ENCODE measurements at places on chromosomes 3 and 15.

DNA sequence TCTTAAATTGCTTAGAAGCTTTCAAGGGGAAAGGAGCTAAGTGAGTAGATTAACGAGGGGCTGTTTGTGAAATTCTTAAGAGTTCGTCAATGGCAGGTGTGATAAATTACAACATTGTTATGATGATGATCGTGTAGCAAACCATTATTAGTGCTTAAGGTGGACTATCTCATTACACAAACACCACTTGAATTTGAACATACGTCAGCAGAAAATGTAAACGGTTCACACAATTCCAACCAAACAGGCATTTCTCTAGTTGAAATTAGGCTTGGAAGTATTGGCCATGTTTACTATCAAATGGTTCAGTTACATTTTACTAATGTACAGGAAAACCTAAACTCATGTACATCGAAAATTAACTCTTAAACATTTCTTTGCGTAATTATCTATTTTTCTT, 102.8 kb downstream of the PYDC2 start:
- no peak for DNase-seq

- no peak for DNase-seq
Observed at GRCh38 chr15:90838139-90838538, 30.2 kb upstream of the FURIN start.

- no peak for DNase-seq
Observed at GRCh38 chr15:75097939-75098338, 74.5 kb downstream of the PPCDC start.

DNA sequence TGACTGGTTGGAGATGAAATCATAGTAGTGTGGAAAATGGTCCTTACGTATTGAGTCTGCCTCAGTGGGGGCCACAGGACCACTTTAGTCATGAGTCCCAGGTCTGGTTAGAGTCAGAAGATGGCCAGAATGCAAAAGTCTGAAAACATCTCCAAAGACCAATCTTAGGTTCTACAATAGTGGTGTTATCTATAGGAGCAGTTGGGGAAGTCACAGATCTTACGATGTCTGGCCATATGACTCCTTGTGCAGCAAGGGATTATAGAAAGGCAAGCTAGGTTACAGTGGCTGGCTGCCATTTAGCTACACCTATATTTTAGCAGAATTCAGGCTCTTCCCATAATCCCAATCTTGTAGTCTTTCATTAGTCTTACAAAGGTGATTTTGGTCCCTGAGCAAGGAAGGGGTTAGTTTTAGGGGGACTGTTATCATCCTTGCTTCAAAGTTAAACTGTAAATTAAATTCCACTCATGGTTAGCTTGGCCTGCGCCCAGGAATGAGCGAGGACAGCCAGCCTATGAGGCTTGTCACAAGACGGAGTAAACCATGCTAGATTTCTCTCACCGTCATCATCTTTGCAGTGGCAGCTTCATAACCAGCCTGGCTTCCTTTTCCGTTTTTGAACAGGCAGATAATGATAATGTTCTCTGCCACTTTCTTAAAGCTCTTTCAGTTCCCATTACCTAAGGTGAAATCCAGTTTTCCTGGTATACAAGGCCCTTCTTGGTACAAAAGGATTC, 134.1 kb downstream of the VPS8 start:
- no peak for DNase-seq

- DNase-seq: no peak
Observed at GRCh38 chr3:155188031-155188430, 105.5 kb downstream of the STRIT1 start.

- DNase-seq: no peak
Observed at GRCh38 chr3:108940166-108940565, 13.5 kb downstream of the GUCA1C start.

- DNase-seq: no peak
Observed at GRCh38 chr3:60803216-60804173, 447.8 kb downstream of the FHIT start.

DNA sequence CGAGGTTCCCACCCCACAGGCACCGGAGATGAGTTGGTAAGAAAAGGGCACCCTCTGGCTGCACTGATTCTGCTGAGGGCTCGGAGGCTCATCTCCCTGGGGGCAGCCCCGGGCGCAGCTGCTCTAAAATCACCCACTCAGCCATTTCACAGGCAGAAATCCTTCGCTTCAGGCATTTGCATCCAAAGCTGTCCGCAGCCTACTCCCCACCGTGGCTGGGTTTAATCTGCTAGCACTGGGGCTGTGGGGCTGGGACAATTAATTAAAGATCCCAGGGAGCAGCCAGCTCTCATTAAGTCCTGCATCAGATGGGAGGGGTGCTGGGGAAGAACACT, 104.3 kb upstream of the PRR20G start:
- DNase-seq: no peak

DNA sequence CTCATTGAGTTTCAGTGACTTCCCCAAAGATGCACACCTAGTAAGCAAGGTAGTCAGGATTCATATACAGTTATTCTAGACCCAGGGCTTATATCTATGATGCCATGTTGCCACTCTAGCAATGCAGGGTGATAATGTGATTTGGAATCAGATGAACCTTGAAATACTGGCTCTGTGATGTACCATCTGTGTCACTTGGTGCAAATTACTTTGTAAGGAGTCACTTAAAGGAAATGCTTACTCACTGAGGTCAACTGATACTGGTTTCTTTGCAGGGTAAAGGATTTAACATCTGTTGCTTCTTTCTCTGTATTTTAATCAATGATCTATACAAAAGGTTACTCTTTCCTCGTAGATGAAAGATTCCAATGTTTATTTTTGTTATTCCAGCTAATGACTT, 10.8 kb downstream of the ASB14 start:
- peak; percentile 69 for DNase-seq
